Colonic mucosa (tissue), 4 donors: ENCODE measurements at places on chromosomes 16 and 17. TPM values are rescaled to one million over a fixed set of nuclear protein-coding genes. Genes with fewer than 3 reads are reported as not detected.
A peak's percentile ranks its signal among the peaks of the same experiment; 100 is the strongest.

DNA sequence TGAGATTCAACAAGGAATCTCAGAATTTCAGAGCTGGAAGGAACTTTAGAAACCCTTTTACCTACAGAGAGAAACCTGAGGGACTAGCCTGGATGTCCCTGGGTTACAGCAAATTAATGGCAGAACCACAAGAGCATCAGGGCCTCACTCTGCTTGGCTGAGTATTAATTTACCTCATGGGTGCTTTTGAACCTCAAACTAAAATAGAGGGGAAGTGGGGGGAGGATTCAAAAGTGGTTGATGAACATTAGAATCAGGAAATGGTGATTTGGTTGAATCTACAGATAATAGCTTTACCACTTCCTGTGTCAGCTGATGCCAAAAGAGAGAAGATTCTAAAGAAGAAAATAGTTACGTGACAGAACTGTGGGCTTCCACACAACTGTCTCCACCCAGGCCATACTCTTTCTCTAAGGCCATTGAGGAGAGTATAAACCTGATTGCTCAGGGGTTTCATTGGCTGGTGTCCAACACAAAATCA is 11.3 kb upstream of the SKAP1 start:
- H3K4me3 ChIP-seq, result no peak overlapping the region
- peak overlapping the region; percentile 15 for H3K27ac ChIP-seq
- H3K36me3 ChIP-seq, result no peaks in the 10 kb centered on the region
- DNase-seq, result no peak
- no peaks in the 10 kb centered on the region for H3K4me1 ChIP-seq

DNA sequence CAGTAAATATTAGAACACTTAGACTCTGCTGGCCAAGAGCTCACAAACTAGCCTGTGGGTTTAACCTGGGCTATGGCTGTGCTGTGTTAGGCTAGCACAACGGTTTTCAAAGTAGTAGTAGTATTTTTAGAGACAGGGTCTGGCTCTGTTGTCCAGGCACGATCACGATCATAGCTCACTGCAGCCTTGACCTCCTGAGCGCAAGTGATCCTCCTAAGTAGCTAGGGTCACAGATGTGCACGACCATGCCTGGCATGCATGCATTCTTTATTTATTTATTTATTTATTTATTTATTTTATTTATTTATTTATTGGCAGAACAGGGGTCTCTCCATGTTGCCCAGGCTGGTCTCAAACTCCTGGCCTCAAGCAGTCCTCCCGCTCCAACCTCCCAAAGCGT is 10.3 kb downstream of the MRPL27 start:
- no peak overlapping the region for H3K27ac ChIP-seq
- H3K4me1 ChIP-seq, result peaks cover 5% of the 10 kb centered on the region
- no peak overlapping the region for H3K4me3 ChIP-seq

The KRTAP2-1 gene
- total RNA-seq, result not detected

DNA sequence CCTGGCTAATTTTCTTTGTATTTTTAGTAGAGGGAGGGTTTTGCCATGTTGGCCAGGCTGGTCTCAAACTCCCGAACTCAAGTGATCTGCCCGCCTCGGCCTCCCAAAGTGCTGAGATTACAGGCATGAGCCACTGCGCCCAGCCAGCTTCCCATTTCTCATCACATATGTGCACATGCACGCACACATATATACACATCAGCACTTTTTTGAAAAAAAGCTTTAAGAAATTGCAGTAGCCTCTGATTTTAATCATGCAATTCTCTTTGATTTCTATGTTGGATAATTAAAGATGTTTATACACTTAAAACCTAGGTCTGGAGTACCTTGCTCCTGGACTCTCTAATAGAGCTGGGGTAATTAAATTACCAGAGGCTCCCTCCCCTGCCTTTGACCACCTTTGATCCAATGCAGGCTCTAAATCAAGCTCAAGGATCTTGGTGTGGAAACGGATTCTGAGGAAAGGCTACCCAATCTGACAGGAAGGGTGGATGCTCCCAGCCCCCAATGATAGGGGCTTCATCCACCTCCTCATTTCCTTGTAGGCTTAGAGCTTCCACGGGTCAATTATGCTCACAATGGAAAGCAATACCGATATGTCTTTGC is 29.7 kb upstream of the GAN start:
- no peaks in the 10 kb centered on the region for H3K4me1 ChIP-seq
- no peaks in the 10 kb centered on the region for H3K27me3 ChIP-seq
- no peaks in the 10 kb centered on the region for H3K36me3 ChIP-seq
- no peak for DNase-seq
- no peak overlapping the region for H3K27ac ChIP-seq

GRCh38 chr17:74362810-74363498 is 1.3 kb upstream of the BTBD17 start:
- no peaks in the 10 kb centered on the region for H3K4me1 ChIP-seq
- peaks cover 13% of the 10 kb centered on the region for H3K27me3 ChIP-seq
- H3K27ac ChIP-seq, result no peak overlapping the region
- H3K36me3 ChIP-seq, result no peaks in the 10 kb centered on the region

GRCh38 chr17:1087381-1088241 is 90.7 kb downstream of the TIMM22 start:
- no peaks in the 10 kb centered on the region for H3K27me3 ChIP-seq
- H3K4me3 ChIP-seq, result no peak overlapping the region
- peak; percentile 89 for DNase-seq
- H3K27ac ChIP-seq, result peak overlapping the region; percentile 85
- peaks cover 12% of the 10 kb centered on the region for H3K4me1 ChIP-seq

- H3K36me3 ChIP-seq, result no peaks in the 10 kb centered on the region
- no peak overlapping the region for H3K27ac ChIP-seq
- H3K4me1 ChIP-seq, result no peaks in the 10 kb centered on the region
- DNase-seq, result no peak
These were observed 69.2 kb upstream of the WSB1 start for GRCh38 chr17:27224526-27225315.

The CEMP1 gene
- total RNA-seq, result 0.53 TPM

The CFAP119 gene
- 12.7 TPM for total RNA-seq

DNA sequence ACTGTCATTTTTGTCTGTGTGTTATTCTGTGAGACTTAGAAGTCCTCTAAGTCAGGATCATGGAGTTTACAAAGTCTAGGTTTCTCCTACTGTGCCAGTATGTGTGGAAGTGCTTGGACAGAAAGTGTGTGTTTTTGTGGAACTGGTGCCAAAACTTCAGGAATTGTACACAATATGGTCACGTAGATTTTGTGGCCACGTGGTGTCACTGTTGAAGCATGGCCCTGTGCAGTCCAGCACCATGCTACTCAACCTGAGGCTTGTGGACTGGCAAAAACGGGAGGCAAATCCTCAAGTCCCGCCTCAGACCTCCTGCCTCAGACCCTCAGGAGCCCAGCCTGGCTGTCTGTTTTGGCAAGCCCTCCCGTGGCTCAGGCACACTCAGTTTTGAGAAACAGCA is 16.7 kb upstream of the ALKBH5 start:
- H3K4me3 ChIP-seq, result no peak overlapping the region
- H3K27me3 ChIP-seq, result no peaks in the 10 kb centered on the region
- H3K4me1 ChIP-seq, result no peaks in the 10 kb centered on the region
- H3K27ac ChIP-seq, result no peak overlapping the region

The TBC1D3C gene
- not detected for total RNA-seq

GRCh38 chr16:89199241-89200123 is 855 bp downstream of the SLC22A31 start:
- no peaks in the 10 kb centered on the region for H3K36me3 ChIP-seq
- no peaks in the 10 kb centered on the region for H3K4me1 ChIP-seq
- DNase-seq, result no peak
- H3K4me3 ChIP-seq, result no peak overlapping the region
- H3K27me3 ChIP-seq, result peaks cover 45% of the 10 kb centered on the region
- H3K27ac ChIP-seq, result no peak overlapping the region

The TMEM114 gene
- not detected for total RNA-seq

- H3K27ac ChIP-seq, result no peak overlapping the region
- DNase-seq, result no peak
- no peak overlapping the region for H3K4me3 ChIP-seq
- no peaks in the 10 kb centered on the region for H3K27me3 ChIP-seq
These were observed 335.1 kb downstream of the GRIN2A start for GRCh38 chr16:9847146-9847545.

The MT1H gene
- total RNA-seq, result 180 TPM

DNA sequence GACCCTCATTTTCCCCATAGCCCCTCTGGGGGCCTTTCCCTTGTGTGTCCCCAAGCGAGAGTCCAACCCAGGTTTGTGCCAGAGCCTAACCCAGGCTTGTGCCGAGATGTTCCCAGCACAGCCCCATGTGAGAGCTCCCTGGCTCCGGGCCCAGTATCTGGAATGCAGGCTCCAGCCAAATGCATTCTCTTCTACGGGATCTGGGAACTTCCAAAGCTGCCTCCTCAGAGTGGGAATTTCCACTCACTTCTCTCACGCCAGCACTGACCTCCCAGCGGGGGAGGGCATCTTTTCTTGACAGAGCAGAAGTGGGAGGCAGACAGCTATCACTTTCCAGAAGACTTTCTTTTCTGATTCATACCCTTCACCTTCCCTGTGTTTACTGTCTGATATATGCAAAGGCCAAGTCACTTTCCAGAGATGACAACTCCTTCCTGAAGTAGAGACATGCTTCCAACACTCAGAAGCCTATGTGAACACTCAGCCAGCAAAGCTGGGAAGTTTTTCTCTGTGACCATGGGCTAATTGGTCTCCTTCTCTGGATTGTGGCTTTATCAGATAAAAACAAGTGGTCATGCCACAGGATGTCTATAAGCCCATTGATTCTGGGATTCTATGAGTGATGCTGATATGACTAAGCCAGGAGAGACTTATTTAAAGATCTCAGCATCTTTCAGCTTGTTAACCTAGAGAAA is 2.5 kb upstream of the CCL2 start:
- H3K4me1 ChIP-seq, result no peaks in the 10 kb centered on the region
- H3K27ac ChIP-seq, result peak overlapping the region; percentile 68
- H3K4me3 ChIP-seq, result no peak overlapping the region

The ARHGAP44 gene
- 51.5 TPM for total RNA-seq

The ZFP90 gene
- 10.2 TPM for total RNA-seq

DNA sequence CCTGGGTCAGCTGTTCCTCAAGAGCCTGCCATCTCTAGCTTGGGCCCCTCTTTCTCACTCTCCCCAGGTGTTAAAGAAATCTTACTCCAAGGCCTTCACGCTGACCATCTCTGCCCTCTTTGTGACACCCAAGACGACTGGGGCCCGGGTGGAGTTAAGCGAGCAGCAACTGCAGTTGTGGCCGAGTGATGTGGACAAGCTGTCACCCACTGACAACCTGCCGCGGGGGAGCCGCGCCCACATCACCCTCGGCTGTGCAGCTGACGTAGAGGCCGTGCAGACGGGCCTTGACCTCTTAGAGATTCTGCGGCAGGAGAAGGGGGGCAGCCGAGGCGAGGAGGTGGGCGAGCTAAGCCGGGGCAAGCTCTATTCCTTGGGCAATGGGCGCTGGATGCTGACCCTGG is 6.8 kb downstream of the CNP start:
- H3K4me1 ChIP-seq, result no peaks in the 10 kb centered on the region
- no peak overlapping the region for H3K27ac ChIP-seq
- peaks cover 14% of the 10 kb centered on the region for H3K36me3 ChIP-seq
- no peak overlapping the region for H3K4me3 ChIP-seq

GRCh38 chr16:84209989-84210388 is 19.0 kb downstream of the ADAD2 start:
- H3K36me3 ChIP-seq, result no peaks in the 10 kb centered on the region
- no peaks in the 10 kb centered on the region for H3K27me3 ChIP-seq
- no peak overlapping the region for H3K27ac ChIP-seq
- H3K4me3 ChIP-seq, result no peak overlapping the region

- H3K36me3 ChIP-seq, result no peaks in the 10 kb centered on the region
- DNase-seq, result no peak
These were observed 33.5 kb downstream of the BANP start for GRCh38 chr16:87984632-87985267.

DNA sequence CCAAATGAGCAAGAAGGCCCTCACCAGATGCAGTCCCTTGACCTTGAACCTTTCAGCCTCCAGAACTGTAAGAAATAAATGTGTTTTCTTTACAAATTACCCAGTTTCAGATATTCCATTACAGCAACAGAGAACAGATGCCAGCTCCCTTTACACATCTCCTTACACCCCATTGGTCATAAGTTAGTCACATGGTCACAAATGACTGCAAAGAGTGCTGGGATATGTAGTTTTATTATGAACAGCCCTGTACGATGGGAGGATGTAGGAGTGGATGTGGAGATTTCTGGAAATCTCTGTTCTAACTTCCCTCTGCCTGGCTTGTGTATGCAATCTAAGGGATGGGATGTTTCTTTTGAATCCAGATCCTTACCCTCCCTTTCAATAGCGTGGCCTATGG is 13.3 kb upstream of the RPL38 start:
- peaks cover 5% of the 10 kb centered on the region for H3K4me1 ChIP-seq
- H3K36me3 ChIP-seq, result no peaks in the 10 kb centered on the region
- no peaks in the 10 kb centered on the region for H3K27me3 ChIP-seq
- no peak for DNase-seq
- no peak overlapping the region for H3K4me3 ChIP-seq

GRCh38 chr17:42760652-42761581 is at the start of gene RAMP2:
Gene RAMP2 (plus strand): TSS chr17:42761227. CDS start chr17:42761262, 35 bp downstream.
- H3K4me3 ChIP-seq, result peak within 1 kb of the TSS; percentile 43
- no peak for DNase-seq
- no peak within 1 kb of the TSS for H3K27ac ChIP-seq
- no peaks in the 10 kb centered on the region for H3K4me1 ChIP-seq
- no peaks in the 10 kb centered on the region for H3K36me3 ChIP-seq
- peaks cover 18% of the 10 kb centered on the region for H3K27me3 ChIP-seq

DNA sequence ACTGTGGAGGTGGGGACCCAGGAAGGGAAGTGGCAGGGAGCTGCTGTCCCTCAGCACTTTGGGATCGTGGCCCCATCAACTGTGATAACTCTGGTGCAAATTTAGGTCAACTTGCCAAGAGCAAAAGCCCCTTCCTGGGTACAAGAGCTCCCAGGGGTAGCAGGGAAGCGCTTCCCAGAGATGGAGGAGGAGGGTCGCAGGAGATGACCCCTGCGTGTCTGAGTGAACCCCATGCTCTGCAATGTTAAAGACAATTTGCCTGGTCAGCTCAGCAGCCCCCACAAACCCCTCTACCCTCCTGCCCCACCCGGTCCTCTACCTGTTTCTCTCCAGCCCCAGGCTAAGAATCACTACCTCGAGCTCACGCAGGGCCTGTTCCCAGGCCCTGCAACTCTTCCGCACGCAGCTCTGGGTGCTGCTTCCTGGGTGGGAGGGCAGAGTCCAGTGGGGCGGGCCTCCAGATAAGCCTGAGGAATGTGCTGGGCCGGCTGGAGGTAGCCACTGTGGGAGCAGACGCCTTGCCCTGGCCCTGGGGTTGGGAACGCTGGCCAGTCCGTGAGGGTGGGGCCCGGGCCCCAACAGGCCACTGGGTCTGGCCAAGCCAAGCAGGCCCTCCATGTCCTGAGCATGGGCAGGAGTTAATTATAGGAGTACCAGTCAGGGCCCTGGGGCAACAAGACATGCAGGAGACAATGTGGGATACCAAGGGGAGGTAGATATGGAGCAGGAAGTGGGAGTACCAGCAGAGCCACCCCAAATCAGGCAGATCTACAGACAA is 6.1 kb downstream of the DOK4 start:
- H3K27ac ChIP-seq, result peak overlapping the region; percentile 92
- no peaks in the 10 kb centered on the region for H3K27me3 ChIP-seq
- peak; percentile 92 for DNase-seq
- H3K36me3 ChIP-seq, result no peaks in the 10 kb centered on the region

DNA sequence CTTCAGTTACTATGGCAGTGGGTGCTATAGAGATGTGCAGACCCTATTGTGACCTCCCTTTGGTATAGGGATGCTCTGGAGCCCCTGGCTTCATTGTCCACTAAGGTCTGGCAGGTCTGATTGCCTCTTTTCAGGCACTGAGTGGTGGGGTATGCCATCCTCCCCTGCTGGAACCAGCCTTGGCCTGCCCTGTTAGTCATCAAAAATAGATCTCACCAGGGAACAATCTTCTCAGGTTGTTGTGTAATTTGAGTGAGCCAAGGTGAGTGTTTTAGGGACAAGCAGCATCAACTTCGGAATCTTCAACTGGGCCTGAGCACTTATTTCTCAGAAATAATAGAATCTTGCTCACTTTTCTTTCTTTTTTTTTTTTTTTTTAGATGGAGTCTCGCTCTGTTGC is 19.6 kb downstream of the HMOX2 start:
- DNase-seq, result no peak
- no peak overlapping the region for H3K4me3 ChIP-seq
- no peaks in the 10 kb centered on the region for H3K36me3 ChIP-seq
- H3K27ac ChIP-seq, result no peak overlapping the region
